ENCODE measurements at places on chromosomes 5 and 9. TPM values are rescaled to one million over a fixed set of nuclear protein-coding genes. Genes with fewer than 3 reads are reported as not detected.
A peak's percentile ranks its signal among the peaks of the same experiment; 100 is the strongest.

KCNT1 gene
- total RNA-seq: 0.39 TPM

GRCh38 chr5:58922461-58923171 lies 339.7 kb downstream of the RAB3C start:
- peak; percentile 58 for DNase-seq

- no peak for DNase-seq
These were observed 19.2 kb downstream of the SLC27A6 start for GRCh38 chr5:128984480-128984879.

- DNase-seq: no peak
These were observed 48.2 kb upstream of the CTNNA1 start for GRCh38 chr5:138705007-138705406.

DNA sequence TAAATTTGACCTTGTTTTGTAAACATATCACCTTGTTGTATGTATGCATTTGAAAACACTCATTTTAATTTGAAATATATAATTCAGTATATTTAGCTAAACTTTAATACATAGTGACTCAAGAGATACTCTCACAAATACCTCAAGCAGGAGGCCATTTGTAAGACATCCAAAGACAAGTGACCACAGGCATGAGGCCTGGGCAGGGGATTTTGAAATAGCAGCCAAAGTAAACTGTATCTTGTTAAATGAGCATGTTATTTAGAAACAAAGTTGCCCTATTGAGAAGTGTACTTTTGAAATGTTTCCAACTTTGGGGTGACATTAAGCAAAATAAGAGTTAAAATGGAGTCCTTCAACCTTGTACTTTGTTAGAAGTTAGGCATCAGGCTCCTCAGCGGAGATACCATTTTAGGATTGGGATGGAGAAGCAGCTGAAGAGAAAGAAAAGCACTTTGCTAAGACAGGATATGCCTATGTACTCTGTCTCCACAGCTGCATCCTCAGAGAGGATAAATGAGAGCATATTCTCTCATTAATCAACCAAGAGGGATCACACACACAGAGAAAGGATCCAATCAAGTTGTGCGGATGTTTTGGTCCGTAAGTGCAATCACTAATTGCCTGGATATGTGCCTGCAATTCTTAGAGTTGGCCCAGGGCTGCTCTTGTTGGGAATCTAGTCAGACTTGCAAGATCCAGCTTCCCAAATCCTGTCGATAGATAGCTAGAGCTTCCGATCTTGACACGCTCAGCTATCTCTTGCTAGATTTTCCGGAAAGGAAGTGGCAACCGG lies 157.5 kb upstream of the HAPLN1 start:
- DNase-seq: no peak

DNA sequence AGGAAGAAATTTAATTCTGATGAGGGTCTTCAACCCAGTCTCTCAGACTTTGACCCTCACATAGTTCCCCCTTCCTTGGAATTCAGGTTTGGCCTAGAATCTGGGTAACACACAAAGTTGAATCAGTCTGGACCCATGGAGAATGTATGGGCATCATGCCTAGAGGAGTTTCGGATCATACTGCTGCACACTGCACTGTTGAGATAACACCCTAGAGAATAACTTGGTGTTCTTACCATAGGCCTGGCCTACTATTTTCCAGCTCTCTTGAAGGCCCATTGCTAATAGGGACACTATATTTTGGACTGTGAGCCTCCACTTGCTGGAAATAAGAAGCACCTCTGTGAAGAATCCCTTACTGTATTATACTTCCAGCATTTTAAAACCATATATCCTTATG lies 413.5 kb downstream of the PLK2 start:
- DNase-seq: no peak

- no peak for DNase-seq
These were observed 51.4 kb upstream of the EPB41L4B start for GRCh38 chr9:109372246-109372645.

DNA sequence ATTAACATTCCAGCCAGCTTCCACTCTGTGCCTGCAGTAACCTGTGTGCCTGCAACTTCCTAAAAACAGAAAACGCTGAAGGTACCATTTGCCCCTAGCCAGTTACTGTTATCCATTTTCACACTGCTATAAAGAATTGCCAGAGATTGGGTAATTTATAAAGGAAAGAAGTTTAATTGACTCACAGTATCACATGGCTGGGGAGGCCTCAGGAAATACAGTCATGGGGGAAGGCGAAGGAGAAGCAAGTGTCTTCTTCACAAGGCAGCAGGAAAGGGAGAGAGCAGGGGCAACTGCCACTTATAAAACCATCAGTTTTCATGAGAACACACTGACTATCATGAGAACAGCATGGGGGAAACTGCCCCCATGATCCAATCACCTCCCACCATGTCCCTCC lies 31.2 kb downstream of the PTCD2 start:
- DNase-seq: no peak

SV2C gene
- 0.10 TPM for total RNA-seq

MLANA gene
- total RNA-seq: 6.5 TPM

DNA sequence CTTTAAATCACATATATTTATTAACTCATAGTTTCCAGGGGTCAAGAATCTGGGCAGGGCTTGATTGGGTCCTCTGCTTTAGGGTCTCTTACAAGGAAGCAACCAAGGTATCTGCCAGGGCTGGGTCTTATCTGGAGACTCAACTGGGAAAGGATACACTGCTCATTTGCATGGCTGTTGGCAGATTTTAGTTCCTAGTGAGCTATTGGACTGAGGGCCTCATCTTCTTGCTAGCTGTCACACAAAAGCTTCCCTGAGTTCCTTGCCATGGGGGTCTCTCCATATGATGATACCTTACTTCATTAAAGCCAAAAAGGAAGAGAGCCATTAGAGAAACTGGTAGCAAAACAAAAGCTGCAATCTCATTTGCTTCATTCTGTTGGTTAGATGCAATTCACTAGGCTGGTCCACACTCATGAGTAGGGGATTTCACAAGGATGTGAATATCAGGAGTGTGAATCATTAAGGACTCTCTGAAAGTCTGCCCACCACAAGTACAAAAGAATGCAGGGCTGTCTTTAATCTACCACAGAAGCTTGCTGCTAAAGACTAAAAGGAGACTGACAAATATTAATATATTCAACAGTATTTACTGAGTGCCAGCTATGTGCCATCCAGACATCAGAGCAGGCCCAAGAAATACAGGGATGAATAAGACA lies 42.0 kb upstream of the TIMD4 start:
- DNase-seq: no peak

- no peak for DNase-seq
These were observed 68.7 kb downstream of the RETREG1 start for GRCh38 chr5:16548115-16548514.

- peak; percentile 6 for DNase-seq
These were observed 599 bp downstream of the RAD1 start for GRCh38 chr5:34914671-34915138.

CKMT2 gene
- total RNA-seq: 20.3 TPM

DNA sequence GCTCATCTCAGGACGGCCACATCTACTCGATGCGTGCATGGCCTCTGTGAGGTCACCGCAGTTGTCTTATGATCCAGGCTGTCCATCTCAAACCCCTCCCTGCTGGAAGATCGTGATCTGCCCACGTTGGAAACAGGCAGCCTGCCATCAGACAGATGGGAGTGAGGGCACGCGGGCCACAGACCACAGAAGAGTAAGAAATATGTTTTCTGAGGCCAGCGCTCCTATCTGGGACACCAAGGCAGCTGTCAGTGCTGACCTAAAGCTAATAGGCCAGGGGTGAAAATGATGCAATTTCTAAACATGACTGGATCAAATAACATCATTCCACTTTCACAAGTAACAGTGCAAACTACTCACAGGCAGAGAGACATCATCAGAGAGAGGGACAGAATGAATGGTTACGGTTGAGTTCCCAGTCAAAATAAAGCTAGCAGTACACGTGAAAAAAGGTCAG lies 57.1 kb upstream of the CER1 start:
- no peak for DNase-seq

- DNase-seq: no peak
These were observed 471.8 kb upstream of the ACO1 start for GRCh38 chr9:31912636-31913035.

DNA sequence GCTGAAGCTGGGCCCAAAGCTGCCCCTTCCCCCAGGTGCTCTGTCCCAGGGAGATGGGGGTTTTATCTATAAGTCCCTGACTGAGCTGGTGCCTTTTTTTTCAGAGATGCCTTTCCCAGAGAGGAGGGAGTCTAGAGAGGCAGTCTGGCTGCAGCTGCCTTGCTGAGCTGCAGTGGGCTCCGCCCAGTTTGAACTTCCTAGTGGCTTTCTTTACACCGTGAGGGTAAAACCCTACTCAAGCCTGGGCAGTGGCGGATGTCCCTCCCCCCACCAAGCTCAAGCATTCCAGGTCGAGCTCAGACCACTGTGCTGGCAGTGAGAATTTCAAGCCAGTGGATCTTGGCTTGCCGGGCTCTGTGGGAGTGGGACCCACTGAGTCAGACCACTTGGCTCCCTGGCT lies 41.3 kb downstream of the CAVIN4 start:
- DNase-seq: no peak

RNF183 gene
- 0.20 TPM for total RNA-seq

DNA sequence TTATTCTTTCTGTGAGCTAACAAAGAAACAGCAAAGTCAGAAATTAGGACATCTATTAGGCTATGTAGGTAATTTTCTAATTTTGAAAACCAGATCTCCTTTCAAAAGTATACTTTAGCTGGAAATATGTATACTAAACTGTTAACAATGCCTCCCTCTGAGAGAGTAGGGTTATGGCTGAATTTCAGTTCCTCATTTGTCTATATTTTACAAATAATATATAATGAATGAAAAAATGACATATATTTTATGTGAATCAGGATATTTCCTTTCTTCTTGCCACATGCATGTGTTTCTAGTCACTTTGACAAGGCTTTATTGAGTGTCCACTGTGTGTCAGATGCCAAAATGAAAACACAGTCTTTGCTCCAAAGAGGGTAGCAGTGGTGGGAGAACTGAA lies 15.4 kb downstream of the HACD4 start:
- no peak for DNase-seq

HAVCR1 gene
- 0.30 TPM for total RNA-seq

Data from skin of body (tissue), 3 donors.